ENCODE measurements at places on chromosomes 2 and 18.
A peak's percentile ranks its signal among the peaks of the same experiment; 100 is the strongest.

- DNase-seq = no peak
These were observed 492.2 kb upstream of the RAB12 start for GRCh38 chr18:8117006-8117371.

DNA sequence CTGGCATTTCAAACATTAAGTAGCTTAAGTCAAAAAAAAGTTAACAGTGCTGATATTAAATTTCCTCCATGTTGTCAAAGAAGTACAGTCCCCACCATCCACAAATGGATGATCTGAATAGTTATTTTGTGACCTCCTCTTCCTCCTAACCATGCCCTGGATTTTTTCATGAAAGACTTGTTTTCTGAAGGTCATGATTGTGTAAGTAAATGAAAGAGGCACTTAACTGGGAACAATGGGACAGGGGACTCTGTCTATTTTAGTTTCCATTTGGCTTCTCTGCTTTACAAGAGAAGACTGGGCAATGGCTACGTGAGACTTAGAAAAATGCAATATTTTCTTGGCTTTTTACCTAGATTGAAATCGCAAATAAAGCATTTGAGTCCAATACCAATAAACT is 32.2 kb downstream of the PECR start:
- DNase-seq = no peak

DNA sequence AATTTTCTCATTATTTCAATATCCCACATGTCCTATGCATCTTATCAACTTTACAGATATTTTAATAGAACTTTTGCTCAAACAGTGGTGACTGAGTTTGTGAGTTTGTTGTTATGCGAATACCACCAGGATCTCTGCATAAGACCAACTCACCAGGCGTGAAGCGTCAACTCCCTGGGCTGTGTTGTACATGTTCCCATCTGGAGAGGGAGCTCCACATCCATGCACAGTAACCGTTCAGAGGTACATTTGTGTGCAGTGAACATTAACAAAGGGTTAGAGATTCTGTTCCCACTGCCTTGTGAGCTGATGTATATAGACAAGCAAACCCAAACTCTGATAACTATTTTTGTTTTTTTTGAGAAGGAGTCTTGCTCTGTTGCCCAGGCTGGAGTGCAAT is 188.7 kb downstream of the MYT1L start:
- DNase-seq = no peak

DNA sequence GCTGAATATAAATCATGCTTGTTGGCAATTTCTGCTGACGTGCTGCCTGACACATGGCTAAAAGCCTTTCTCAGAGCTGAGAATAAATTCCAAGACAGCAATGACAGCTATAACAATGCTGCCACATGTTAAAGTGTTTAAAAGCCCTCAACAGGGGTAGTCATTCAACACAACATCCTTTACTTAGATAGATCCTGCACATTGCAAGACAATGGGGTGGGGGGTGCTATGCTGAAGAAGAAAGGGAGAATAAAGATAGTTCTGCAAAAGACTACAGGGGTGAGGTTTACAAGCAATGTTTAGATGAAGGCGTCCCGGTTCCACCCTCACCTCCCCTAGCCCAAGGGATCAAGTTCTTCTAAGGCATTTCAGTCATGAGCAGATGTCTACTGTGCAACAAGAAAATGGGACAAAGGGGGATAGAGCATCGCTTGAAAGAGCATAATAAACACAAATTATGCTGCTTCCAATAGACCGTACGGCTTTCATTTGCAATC is 291.0 kb upstream of the ACVR2A start:
- no peak for DNase-seq

DNA sequence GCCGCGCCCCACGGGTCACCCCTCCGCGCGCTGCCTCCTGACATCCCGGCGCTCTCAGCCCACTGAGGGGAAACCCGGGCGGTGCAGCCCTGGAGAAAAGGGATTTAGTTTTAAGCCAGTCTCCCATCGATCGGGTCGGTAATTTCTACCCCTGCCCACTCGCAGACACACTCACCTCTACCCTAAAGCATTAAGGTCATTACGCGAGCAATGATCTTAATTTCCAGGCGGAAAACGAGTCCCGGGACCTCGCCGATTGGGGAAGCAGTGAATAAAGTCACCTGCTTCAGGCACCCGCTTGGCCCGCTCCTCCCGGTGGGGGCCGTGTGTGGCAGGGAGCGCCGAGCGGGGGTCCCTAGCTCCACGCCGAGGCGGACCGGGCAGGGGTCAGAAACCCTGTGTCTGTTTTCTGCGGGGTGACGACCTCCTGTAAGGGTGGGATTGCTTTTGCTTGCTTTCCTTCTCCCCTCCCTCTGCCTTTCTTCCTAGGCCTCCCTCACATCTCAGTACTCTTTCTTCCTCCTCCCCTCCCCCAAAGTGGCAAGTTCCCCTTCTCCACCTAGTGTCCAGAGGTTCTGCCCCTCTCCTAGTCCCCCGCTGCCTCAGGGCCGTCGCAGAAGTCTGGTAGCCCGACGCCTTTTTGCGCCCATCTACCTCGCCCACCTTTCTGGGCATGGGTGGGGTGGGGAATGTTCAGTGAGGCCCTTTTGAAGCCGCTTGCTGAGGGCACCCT is 142.6 kb downstream of the MEIS1 start:
- peak; percentile 52 for DNase-seq

- no peak for DNase-seq
These were observed 107.7 kb upstream of the ATP8B1 start for GRCh38 chr18:57910817-57911216.

DNA sequence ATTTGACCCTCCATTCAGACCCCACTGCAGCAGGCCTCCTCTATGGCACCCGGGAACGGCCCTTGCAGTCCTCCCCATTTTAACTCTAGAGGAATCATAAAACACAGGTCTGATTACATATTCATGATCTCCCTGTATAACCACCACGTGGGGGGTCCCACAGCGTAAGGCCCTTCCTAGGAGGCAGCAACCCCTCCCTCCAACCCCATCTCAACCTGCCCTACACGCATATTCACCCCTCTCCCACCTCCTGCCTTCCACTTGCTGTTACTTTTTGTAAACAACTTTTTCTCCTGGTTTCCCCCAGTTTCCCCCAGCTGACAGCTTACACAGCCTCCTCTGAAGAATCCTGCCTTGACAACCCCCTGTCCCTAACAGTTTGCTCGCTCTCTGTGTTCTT is 85.1 kb upstream of the FOXI3 start:
- DNase-seq = no peak

GRCh38 chr2:59655809-59656208 is 897.6 kb downstream of the BCL11A start:
- no peak for DNase-seq

GRCh38 chr18:63974991-63975390 is 5.1 kb downstream of the SERPINB8 start:
- peak; percentile 26 for DNase-seq

DNA sequence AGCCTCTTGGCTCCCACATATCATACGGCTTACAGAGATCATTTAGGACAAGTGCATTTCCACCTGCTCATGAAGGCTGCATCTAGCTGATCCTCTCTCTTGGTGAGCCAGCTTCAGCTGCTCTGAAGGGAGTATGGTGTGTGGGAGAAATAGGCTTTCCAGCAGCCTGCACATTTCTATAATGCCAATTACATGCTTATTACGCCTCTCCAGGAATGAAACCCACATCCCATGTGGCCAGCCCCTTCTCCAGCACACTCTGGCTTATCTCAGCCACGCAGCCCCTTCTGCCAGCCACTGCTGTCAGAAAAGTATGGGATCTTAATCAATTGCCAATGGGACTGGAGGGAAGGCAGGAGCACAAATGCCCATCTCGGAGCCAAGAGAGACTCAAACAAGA is 117.5 kb downstream of the GALNT14 start:
- no peak for DNase-seq

DNA sequence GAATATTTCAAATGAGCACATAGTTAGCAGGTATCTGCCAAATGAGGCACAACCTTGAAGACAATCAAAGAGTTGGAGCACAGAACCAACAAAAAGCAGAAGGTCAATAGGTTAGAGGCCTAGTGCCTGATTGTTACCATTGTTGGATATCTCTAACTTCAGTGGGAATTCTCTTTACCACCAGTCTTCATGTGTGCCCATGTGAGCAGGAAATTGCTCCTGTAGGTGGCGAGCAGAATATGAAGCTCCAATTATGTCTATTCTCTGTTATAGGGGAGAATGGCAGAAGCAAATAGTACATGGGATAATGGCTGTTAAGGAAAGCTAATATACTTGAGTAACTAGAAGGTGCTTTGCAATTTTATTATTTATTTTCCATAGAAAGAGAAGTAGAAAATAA is 14.9 kb upstream of the ZNF385B start:
- DNase-seq = no peak

DNA sequence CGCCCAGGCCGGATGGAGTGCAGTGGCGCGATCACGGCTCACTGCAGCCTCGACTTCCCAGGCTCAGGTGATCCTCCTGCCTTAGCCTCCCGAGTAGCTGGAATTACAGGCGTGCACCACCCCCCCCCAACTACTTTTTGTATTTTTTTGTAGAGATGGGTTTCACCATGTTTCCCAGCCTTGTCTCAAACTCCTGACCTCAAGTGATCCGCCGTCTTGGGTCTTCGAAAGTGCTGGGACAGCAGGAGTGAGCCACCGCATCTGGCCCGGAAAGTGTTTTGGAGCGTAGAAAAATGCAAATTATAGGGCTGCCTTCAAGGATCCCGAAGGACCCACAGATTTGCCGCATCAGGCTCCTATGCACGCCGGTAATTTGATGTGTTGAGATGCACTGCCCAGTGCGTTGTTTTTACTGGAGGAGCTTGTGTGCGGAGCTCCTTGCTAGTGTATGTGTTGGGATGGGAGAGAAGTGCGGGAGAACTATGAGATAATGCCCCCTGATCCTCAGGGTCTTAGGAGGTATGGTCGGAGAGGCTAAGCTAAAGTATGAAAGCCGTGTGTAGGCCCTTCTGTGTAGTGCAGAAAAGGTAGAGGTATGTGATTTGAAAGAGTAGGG is 1.2 kb upstream of the CLASP1 start:
- peak; percentile 20 for DNase-seq

- no peak for DNase-seq
These were observed 84.4 kb downstream of the THNSL2 start for GRCh38 chr2:88254437-88255091.

DNA sequence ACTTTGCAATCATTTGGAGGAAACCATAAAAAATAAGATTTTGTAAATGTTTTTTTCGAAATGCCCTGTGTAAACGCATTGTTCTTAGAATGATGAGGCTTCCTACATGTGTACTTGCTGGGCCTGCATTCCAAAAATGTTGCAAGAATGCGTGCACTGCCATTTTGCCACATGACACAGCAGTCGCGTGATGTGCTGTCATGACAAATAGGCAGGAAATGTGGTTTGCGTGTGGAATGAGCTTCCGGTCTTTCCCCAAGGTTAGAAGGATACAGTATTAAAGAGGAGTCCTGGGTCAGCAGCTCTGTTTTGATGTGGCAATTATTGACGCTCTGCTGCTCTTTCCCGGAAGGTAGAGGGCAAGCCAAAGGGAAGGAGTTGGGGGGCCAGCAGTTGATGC is 18.1 kb upstream of the SERPINB2 start:
- peak; percentile 72 for DNase-seq

DNA sequence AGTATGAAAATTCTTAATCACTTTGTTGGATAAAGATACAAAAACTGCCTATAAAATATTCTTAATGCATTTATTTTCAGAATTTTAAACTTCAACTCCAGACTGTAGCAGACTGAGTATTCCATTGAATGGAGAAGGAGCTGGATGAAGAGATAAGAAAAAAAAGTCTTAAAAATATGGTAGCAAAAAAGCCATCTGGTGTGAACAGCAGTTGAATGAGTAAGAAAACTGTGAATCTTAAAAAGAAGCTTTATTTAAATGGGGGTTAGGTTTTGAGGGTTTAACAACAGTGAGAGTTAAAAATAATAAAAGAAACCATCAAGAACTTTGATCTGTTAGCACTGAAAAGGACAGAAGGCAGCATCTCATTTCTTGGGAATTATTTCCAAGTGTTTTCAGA is 91.5 kb downstream of the KCNH7 start:
- no peak for DNase-seq

GRCh38 chr2:2731101-2731815 is 400.2 kb upstream of the MYT1L start:
- DNase-seq = no peak

All from GM03348 (cell line).